NCI-H1092 (cell line): ENCODE measurements at places on chromosomes 2 and 18.

DNA sequence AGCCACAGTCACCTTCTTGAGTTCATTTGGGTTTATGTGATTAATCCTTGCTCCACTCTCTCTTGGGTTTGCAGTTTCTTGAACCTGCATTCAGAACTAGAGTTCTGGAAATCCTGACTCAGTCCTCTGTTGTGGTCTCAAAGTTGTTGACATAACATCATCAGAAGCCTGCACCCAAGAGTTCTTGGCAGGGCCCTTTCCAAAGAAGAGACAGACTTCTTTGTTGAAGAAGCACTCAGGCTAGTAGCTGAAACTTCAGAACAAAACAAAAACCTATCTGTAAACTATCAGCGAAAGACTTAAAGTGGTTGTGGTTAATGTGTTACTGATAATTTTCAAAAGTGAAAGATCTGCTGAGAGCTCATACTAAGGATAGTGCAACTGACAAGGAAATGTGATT lies 120.8 kb downstream of the FAM168B start:
- no peak for DNase-seq

DNA sequence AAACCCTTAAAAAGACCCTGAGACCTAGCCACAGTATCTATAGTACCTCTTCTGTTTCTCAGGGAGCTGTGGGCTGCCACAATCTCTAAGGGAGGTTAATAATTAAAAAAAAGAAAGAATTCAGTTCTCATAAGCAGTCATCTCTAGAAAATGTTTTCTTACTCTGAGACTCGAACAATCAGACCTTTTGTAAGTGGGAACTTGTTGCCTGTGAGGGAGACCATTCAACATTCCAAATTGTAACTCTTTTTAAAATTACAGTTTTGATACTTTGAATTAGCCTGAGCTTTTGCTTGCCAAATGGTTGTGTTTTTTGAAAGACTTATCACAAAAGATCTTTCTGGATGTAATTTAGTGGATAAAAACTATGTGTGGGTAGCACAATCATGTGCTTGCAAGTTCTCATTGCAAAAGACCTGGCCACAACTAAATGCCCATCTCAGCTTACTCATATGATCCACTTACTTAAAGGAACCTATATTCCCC lies 33.3 kb downstream of the IL1R2 start:
- no peak for DNase-seq

DNA sequence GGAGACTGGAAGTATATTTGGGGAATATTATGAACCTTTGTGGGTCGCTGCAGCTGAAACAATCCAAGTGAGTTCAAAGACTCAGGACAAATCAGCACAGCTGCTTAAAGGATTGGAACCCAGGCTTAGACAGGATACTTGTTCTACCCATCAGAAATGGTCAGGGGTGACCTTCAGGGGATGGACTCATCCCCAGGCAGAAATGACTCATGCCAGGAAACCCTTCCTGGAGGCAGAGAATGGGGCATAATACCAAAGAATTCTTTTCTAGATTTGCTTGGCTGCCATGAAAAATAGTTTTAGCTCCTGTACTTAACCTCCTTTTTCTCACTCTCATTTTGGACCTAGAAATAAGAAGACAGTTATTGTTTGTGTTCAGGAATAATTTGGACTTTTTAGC lies 425.5 kb downstream of the TSN start:
- no peak for DNase-seq

- DNase-seq: no peak
These were observed 63.7 kb downstream of the UXS1 start for GRCh38 chr2:106130251-106130998.

DNA sequence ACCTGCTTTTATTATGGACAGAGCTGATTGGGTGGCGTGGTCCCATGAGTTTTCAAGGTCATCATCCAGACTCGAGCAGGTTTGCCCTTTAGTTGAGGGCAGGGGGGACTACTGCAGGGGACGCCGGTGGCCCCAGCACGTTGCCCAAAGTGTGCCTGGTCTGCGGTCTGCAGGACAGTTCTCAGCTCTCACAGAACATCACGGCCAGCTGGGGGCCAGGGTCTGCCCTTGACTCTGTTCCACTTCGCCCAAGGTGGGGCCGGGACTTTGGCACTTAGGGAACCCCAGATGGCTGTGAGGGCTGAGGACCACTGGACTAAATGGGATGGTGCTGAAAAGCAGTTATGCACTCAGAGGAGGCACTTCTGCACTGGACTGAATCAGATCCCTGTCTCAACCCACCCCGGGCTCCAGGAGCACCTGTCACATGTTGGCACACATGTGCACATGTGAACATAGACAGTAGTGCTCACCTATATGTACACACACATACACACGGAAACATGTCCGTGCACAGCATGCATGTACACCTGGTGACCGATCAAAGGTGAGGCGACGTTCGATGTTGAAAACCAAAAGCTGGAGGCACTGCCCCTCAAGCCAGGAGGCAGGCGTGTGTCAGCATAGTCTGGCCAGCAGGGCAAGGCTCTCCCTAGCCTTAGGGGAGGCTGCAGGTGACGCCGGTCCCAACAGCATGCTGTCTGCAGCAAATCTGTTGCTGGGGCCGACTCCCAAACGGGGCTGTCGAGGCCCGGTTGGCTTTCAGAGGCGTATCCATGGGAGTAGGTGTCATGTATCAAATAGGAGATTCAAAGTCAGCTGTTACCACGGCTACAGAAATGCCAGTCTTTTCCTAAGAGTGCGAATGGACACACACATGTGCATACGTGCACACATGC lies 10.2 kb downstream of the ANO7 start:
- DNase-seq: no peak

DNA sequence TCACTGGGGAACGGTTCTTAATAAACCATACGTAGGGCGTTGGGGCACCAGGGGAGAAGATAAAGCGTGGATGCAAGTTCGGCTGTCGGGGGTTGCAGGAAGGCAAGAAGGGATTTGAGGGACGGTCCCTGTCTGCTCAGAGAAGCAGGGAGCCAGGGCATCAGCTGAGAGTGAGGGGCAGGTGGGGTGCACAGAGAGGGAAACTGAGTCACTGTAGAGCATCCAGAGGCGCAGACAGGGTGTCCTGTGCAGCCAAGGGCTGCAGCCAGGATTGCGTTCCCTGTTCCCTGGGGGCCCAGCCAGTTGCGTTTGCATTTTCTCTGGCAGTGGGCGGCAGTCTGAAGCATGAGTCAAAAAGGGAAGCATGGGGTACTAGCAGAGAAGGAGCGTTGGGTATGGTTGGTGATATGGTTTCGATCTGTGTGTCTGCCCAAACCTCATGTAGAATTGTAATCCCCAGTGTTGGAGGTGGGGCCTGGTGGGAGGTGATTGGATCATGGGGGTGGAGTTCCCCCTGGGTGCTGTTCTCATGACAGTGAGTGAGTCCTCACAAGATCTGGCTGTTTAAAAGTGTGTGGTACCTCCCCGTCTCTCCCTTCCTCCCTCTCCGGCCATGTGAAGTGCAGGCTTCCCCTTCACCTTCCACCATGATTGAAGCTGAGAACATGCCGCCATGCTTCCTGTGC lies 202.9 kb downstream of the NDUFA10 start:
- DNase-seq: no peak

DNA sequence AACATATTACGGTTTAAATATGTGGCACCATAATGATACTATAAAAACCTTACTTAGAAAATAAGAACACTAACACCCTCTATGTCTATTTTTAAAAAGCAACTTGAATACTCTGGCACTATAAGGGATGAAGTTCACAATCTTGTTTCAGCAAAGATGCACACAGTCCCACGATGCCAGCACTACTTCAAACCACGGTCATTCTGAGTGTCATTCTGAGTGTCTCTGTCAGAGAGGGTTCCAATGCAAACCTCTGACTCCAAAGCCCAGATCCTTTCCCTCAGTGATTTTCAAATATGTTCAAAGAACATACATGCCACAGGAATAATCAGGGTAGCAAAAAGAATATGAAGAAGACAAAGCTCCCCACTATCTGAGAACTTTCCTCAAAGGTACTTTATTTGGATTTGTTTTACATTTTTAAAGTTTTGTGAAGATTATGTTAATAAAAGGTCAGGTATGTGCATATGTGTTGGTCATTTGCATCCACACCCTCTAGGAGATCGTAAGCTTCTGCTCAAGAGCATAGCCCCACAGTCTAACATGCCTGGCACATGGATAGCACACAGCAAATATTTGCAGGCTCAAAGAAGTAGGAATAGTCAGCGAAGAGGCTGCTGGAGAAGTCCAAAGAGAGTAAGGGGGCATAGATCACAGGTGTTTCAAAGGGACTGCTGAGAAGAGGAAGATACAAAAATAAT lies 127.6 kb downstream of the DYM start:
- DNase-seq: no peak

DNA sequence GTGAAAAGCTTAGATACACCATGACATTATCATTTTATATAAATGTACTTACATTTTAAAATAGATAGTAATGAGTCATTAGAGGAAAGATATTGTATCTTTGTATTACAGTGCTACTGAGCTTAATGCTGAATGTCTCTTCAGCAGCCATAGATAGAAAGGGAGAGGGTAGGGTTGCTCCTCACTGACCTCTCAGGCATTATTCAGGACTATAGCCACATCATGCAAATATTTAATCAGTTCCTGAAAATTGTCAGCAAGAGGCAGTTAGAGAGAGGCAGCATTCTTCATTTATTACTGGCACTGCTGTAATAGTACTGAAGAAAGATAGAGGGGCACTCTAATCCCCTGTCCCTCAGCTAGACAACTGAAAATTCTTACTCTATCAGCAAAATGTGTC lies 242.0 kb upstream of the TANK start:
- no peak for DNase-seq
